ENCODE measurements at places on chromosomes 6 and 20.

DNA sequence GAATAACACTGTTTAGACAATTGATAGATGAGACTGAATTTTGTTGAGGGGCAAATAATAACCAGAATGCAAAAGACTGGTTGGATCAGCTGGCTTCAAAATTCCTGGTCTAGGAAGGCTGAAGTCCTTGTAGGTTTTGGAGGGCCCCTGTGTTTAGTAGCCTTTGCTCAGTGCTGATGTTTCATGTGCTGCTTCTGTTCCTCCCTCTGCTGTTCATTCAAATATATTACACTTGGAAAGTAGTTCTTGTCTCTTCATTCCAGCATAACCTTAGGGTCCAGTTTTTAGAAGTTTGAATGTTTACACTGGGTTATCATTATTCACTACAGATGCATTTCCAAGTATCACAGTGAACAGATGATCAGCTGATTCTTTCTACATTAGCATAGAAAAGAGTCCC is 72.5 kb downstream of the FLRT3 start:
- DNase-seq = no peak

DNA sequence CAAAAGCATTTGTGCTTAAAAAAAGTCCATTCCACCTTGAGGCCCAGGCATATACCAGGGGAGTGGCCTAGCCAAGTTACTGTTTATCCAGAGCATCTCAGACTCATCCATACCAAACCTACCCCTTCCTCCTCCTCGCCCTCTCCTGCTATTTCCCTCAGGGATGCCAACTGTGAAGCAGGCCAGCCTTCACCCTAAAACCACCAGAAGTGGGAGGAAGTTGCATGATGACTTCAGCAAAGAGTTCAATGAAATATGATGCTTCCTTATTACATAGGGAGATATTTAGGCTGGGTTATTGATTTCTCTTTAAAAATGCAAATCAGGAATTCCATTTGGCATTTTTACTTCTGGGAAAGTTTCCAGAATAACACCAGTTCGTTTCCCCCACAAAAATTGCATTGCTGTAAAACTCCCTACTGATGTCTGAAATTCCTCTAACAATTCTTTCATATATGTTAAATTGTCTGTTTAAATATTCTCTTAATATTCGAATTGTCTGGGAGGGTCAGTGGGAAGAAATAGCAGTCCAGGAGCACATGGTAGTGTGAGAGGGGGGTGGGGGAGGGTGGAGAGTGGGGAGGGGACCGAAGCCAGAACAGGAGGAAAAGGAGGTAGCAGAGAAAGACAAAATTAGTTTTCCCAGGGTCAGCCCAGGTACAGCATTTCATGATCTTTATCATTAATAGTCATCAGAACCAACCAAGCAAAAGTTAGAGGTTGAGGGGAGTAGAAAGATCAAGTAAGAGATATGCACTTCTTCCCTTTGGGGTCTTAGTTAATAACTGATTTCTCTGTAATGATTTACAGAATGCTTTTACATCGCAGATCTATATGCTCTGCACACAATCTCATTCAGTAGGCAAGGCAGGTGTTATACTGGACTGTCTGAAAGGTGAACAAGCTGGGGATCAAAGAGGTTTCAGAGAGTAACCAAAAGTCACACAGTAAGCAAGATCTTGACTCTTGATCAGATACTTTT is 1.7 kb upstream of the TCP11 start:
- no peak for DNase-seq

DNA sequence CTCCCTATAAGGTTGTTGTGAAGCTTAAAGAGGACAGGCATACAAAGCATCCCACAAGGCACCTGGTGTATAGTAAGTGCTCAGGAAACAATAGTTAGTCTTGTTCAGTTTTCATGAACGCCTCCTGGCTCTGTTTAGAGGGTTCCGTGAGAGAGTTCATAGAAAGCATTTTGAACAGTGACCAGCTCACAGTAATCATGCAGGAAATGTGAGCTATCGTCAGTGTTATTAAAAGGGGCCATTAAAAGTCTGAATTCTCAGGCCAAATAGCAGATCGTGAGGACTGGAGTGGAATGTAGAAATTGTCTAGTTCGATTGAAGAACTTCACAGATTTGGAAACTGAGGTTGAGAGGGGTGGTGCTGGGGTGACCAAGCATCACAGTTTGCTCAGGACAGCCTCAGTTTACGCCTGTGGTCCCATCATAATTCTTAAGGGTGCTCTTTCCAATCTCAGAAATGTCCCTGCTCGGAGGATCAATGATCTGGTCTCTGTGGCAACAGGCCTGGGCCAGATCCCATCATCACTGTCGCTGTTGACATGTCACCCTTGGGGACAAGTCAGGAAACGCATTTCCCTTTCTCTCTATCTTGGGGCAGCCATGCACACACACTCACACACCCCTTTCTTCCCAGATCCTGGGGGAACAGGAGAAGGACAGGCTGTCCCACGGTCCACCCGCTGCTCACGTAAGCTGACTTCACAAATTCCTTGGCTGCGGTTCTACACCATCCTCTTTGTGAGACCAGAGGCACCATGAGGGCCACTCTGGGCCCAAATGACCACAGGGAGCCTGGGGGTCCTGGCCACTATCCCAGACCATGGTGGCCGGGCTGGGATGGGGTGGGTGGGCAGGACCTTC is 7.2 kb downstream of the TGM2 start:
- DNase-seq = no peak

- DNase-seq = no peak
Observed at GRCh38 chr6:48389146-48390043, 278.4 kb upstream of the PTCHD4 start.

- DNase-seq = no peak
Observed at GRCh38 chr6:7431674-7432390, 42.2 kb downstream of the RIOK1 start.

- no peak for DNase-seq
Observed at GRCh38 chr20:14383335-14383734, 45.9 kb upstream of the FLRT3 start.
